ENCODE measurements at places on chromosomes 11 and 22. TPM values are rescaled to one million over a fixed set of nuclear protein-coding genes. Genes with fewer than 3 reads are reported as not detected.

The OR2AG1 gene
- not detected for total RNA-seq

The RFPL1 gene
- total RNA-seq: 1.7 TPM

The MRGPRX4 gene
- not detected for total RNA-seq

The C11orf21 gene
- total RNA-seq: not detected

The OR51B5 gene
- total RNA-seq: 2.5 TPM

DNA sequence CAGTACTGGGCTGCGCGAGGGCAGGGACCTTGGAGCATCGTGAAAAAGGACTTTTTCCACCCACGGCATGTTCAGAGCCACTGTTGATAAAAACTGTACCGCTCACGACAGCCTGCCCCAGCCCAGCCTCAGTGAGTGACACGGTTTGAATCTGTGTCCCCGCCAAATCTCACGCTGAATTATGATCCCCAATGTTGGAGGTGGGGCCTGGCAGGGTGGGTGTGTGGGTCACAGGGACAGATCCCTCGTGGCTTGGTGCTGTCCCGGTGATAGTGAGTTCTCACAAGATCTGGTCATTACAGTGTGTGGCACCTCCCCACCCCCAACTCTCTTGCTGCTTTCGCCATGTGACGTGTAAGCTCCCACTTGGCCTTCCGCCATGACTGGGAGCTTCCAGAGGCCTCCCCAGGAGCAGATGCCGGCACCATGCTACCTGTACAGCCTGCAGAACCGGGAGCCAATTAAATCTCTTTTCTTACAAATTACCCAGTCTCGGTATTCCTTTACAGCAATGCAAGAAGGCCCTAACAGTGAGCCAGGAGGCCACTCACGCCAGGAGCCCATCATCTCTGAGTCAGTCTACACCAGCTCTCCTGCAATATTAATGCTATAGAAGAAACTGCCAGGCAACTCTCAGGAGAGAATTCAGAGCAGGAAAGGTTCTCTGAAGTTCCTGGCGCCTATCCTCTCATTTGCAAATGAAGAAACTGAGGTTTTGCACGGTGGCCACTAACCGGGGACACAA is 1.3 kb downstream of the TOLLIP start:
- H3K27ac ChIP-seq: peak overlapping the region; percentile 91
- H3K27me3 ChIP-seq: no peaks in the 10 kb centered on the region
- DNase-seq: no peak

DNA sequence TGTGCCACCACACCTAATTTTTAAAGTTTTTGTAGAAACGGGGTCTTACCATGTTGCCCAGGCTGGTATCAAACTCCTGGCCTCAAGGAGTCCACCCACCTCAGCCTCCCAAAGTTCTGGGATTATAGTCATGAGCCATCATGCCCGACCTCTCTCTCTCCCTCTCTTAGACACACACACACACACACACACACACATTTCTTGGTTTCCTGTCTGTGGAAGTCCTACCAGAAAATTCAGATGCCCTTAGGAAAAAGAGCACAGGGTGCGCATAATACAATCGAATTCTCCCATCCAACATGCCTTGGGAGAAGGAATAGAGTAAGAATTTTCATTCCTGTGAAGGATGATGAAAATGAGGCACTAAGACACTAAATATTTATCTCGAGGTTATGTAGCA is 10.4 kb downstream of the MICAL3 start:
- H3K4me3 ChIP-seq: no peak overlapping the region
- H3K36me3 ChIP-seq: no peaks in the 10 kb centered on the region
- no peak overlapping the region for H3K27ac ChIP-seq

DNA sequence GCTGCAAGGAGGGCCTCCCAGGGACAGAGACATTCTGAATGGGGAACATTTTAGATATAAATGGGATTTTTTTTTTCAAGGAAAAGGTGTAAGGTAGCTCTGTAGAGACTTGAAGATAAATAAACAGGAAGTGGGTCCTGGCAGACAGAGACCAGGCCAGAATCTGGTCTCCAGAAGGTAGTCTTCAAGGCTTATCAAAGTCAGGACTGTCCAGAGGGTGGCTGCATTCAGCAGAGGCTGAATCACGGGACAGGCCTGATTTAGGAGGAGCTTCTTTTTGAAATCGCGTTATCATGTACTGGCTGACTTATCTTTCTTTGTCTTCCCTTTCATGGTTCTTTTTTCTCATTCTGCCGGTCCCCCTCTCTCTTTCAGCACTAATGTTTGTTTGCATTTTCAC is 542.9 kb downstream of the NTM start:
- H3K27me3 ChIP-seq: peaks cover 6% of the 10 kb centered on the region
- no peak overlapping the region for H3K27ac ChIP-seq

- H3K4me1 ChIP-seq: no peaks in the 10 kb centered on the region
- H3K27ac ChIP-seq: no peak overlapping the region
- DNase-seq: no peak
- no peaks in the 10 kb centered on the region for H3K36me3 ChIP-seq
- H3K4me3 ChIP-seq: no peak overlapping the region
- H3K27me3 ChIP-seq: no peaks in the 10 kb centered on the region
Measured at GRCh38 chr22:32979606-32980005, 78.6 kb downstream of the SYN3 start.

DNA sequence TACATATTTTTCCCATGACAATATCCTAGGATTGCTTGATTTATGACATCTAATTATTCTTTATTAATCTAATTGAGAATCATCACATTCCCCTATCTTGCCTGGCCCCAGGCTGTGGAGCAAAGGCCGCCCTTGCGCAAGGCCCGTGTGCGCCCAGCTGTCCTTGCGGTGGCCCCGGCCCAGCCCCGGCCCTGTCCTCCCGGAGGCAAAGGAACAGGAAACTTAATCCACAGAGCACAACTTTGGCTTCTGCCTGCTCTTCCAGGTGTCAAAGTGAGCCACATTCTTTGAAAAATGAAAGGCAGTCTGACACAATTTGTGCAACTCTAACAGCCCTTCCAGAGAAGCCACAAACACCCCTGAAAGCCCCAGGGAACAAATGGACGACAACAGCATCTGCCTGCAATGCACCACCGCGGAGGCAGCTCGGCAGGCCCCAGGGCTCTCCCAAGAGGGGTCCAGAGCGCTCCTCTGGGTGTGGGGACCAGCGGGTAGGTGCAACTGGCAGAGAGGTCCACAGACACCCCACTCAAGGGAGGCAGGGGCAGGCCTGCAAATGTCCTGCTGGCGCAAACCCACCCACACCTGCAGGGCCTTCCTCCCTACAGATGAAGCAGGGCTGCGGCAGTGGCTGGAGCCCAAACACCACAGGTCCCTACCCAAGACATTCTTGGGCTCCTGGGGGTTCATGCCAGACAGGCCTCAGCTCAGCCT is 30.3 kb downstream of the GNB1L start:
- no peak overlapping the region for H3K27ac ChIP-seq
- DNase-seq: no peak
- H3K4me3 ChIP-seq: no peak overlapping the region
- no peaks in the 10 kb centered on the region for H3K36me3 ChIP-seq
- no peaks in the 10 kb centered on the region for H3K27me3 ChIP-seq

DNA sequence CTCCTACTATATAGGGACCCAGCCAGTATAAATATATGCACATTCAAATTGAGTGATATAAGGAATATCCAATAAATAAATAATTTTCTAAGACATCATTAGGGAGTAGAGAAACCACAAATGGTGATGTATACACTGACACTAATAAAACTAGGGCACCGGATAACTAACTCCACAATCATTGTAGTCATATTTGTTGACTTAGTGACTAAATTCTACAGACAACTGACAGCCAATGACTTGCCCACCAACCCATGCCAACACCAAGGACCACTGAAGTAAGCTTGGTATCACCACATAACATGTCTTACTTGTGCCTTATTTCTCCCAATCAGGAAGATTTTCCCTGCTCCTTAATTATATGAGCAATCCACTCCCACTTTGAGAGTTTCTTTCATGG is 139.6 kb upstream of the TRPC6 start:
- no peak overlapping the region for H3K4me3 ChIP-seq
- DNase-seq: no peak

GRCh38 chr22:25829808-25830777 is 88.1 kb downstream of the MYO18B start:
- H3K27me3 ChIP-seq: no peaks in the 10 kb centered on the region
- no peak for DNase-seq
- no peak overlapping the region for H3K27ac ChIP-seq

GRCh38 chr11:38791346-38791961 is 2193.4 kb upstream of the RAG2 start:
- H3K36me3 ChIP-seq: no peaks in the 10 kb centered on the region
- no peak overlapping the region for H3K4me3 ChIP-seq
- peak; percentile 42 for DNase-seq
- H3K27me3 ChIP-seq: no peaks in the 10 kb centered on the region
- no peaks in the 10 kb centered on the region for H3K4me1 ChIP-seq
- no peak overlapping the region for H3K27ac ChIP-seq

- H3K4me1 ChIP-seq: peaks cover 14% of the 10 kb centered on the region
- DNase-seq: peak; percentile 54
- no peaks in the 10 kb centered on the region for H3K36me3 ChIP-seq
- peak within 1 kb of the TSS; percentile 98 for H3K27ac ChIP-seq
Measured at GRCh38 chr22:19941365-19942082, at the start of the genes COMT and TXNRD2. Gene COMT (plus strand): TSS chr22:19941772. CDS start chr22:19962527, 20,755 bp downstream. Gene TXNRD2 (minus strand): TSS chr22:19941818. CDS start chr22:19941803, 15 bp downstream.

DNA sequence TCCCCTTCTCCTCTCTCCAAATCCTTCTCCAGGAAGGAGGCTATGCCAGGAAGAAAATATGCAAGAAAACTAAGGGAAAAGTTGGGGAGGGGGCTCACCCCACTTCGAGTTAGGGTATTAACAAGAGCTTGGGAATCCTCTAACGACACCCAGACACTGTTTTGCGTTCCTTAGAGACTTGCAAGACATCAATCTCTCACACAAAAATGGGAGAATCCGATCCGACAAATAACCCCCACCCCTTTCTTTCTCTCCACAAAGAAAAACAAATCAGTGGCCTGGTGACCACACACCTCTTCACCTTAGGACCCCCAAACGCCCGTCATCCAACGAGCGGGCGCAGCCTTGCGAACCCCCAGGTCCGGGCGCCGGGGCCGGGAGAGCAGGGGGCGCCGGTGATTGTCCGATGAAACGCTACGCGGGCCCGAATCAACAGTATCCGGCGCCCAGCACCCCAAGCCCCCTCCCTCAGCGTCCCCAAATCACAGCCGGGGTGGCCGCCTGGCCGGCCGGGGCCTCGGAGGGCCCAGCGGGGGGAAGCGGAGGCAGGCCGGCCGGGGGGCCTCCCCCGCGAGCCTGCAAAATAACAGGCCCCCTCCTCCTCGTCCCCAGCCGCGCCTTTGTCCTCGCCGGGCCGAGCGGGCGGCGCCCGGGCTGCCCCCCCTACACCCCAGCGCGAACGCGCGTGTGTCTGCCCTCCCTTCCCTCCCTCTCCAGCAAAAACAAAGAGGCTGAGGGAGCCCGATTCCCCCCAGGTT is 690 bp downstream of the CSNK1E start:
- peak overlapping the region; percentile 79 for H3K4me3 ChIP-seq
- H3K36me3 ChIP-seq: no peaks in the 10 kb centered on the region
- peaks cover 27% of the 10 kb centered on the region for H3K4me1 ChIP-seq
- H3K27me3 ChIP-seq: no peaks in the 10 kb centered on the region
- H3K27ac ChIP-seq: peak overlapping the region; percentile 98
- DNase-seq: peak; percentile 68

DNA sequence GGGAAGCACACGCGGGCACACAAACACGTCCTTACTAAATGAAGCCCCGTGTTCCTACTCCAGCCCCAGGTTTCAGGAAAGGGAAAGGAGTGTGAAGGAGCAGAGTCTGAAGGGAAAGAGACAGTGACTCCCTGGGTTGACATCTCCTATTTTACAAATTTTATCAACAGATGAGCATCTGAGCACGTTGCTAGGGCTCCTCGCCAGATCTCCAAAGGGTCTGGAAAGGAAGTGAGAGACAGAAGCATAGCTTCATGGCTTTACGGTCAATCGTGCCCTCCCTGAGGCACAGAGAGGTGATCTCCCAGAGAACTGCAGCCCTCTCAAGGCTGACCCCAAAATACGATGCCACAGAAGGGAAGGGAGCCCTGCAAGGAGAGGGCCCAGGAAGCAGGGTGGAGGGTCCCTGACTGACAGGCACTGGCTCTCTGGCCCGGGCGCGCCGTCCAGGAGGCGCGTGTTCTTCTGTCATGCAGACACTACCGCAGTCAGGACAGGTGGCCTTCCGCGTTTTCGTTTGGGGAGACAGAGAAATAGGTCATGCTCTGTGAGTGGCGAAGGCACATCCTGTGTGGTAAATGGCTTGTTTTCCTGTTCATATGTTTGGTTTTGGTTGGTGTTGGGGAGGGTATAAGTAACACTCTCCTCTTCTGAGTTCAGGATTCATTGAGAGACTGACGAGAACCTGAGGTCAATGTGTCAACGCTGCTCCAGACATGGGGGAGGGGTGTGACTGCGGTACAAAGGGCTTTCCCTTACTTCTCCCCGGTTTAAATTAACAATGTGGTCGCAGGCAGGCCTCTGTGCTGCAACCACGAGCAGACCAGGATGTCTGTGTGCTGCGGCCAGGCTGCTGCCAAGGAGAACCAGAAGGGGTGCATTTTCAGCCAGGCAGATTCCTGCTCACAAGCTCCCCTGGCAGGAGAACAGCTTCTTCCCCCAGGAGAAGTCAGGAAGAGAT is 813.3 kb downstream of the OPCML start:
- H3K27me3 ChIP-seq: no peaks in the 10 kb centered on the region
- no peaks in the 10 kb centered on the region for H3K36me3 ChIP-seq
- H3K27ac ChIP-seq: no peak overlapping the region
- H3K4me1 ChIP-seq: no peaks in the 10 kb centered on the region

DNA sequence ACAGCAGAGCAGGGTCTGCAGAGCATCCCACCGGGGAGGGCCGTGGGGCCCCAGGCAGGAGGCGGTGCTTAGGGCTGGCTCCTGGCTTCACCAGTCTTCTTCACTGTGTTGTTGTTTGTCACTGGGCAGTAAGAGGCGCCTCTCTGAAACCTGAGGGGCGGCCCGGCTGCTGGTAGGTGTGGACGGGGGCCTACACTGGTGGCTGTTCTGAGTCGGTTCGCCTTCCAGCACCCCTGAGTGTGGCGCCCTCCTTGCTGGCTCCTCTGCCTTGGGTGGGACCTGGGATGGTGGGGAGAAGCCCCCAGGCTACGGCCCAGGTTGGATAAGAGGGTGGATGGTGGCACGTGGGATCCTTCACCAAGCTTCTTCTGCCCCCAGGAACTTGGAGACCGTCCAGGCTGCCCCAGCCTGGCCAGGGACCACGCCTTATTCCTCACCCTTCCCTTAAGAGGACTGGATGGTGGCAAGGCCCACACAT is 10.4 kb upstream of the GRAMD4 start:
- H3K27me3 ChIP-seq: no peaks in the 10 kb centered on the region
- H3K4me3 ChIP-seq: no peak overlapping the region
- no peak overlapping the region for H3K27ac ChIP-seq
- no peak for DNase-seq

- no peak overlapping the region for H3K27ac ChIP-seq
- H3K4me3 ChIP-seq: no peak overlapping the region
- H3K4me1 ChIP-seq: no peaks in the 10 kb centered on the region
- peaks cover 3% of the 10 kb centered on the region for H3K36me3 ChIP-seq
- DNase-seq: peak; percentile 19
Measured at GRCh38 chr22:24325105-24325757, 54.6 kb downstream of the SPECC1L start.

DNA sequence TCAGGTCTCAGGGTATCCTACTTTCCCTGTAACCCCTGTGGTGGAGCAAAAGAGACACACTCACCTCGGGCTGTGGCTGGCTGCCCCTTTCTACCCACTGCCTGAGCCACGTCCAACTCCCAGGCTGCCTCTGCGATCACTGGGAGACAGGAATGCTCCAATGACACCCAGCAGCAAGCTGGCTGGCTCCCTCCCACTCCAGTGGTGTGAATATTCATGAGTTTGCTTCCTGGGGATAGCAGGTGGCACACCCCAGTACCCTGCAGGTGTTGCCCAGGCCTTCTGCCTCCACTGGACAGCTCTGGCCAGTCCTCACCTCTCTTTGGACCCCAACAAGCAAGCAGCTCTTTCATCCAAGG is 9.7 kb downstream of the GAL3ST1 start:
- no peak for DNase-seq
- no peaks in the 10 kb centered on the region for H3K36me3 ChIP-seq
- no peaks in the 10 kb centered on the region for H3K4me1 ChIP-seq
- H3K4me3 ChIP-seq: no peak overlapping the region

Data from prostate gland (tissue), 2 donors.